Heart left ventricle (tissue), 16 donors: ENCODE measurements at places on chromosomes 2 and 18.

DNA sequence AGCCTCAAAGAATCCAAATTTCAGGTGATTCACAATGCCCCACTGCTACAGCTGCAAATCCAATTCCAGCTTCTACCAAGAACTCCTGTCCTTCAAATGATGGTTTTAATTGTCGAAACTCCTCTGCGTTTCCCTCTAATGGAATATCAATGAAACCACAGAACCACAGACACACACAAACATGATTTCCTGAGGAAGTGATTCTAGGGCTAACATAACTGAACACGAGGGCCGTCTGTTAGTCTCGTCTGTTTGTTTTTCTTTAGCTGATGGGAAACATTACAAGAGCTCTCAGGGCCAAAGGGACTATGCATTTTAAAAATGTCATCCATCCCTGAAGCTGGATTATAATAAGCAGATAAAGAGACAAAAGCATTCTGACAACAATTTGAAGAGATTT, 59.4 kb downstream of the RNF152 start:
- DNase-seq: no peak

DNA sequence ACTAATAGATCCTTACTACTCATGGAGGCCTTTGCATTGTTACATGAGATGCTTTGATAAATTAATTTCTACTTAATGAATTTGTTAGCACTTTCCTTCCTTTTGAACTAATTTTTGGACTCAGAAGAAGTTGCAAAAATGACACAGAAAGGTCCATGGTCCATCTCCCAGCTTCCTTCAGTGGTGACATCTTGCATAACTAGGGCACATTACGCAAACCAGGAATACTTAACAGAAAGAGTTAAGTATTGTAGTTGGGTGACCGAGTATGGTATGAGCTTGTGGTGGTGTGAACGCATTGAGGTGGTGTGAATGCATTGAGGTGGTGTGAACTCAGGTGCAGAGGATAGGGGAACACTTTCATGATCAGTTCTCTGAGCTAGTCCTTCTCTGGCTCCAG, 151.1 kb upstream of the TWIST2 start:
- DNase-seq: no peak

GRCh38 chr2:7438855-7439254, 521.6 kb downstream of the RNF144A start:
- DNase-seq: no peak

DNA sequence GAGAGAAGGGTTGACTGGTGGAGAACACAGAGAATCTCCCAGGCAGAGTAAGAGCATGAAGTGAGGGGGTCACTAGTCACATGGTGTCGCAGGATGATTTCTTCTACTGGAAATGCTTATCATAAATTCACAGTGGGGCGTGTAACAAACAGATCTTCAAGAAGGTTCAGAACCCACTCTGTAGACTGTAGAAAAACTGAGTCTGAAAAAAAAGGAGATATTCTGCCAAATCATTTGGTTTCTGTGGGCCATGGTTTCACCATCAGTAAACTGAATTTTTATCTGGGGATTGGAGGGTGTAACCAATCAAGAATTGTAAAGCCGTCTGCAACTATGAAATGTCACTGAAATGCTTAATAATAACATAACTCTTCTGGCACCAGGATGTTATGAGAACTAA, 15.0 kb downstream of the TPGS2 start:
- DNase-seq: no peak

DNA sequence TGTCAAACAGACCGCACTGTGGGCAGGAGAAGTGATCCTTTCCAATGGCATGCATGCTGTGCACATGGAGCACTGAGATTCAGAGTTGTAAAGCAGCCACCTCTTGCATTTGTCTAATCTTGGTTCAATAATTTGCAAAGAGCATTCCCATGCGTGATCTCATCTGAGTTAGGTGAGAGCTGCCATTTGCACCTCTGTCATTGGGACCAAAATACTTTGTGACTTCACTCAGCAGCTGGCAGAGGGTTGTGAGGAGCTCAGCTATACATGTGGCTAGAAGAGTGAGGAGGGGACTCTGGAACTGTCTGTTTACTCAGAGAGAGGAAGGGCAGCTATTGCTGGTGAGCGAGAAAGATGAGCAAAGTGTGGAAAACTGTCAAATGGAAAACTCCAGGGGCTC, 265.1 kb upstream of the TNP1 start:
- DNase-seq: peak; percentile 14

DNA sequence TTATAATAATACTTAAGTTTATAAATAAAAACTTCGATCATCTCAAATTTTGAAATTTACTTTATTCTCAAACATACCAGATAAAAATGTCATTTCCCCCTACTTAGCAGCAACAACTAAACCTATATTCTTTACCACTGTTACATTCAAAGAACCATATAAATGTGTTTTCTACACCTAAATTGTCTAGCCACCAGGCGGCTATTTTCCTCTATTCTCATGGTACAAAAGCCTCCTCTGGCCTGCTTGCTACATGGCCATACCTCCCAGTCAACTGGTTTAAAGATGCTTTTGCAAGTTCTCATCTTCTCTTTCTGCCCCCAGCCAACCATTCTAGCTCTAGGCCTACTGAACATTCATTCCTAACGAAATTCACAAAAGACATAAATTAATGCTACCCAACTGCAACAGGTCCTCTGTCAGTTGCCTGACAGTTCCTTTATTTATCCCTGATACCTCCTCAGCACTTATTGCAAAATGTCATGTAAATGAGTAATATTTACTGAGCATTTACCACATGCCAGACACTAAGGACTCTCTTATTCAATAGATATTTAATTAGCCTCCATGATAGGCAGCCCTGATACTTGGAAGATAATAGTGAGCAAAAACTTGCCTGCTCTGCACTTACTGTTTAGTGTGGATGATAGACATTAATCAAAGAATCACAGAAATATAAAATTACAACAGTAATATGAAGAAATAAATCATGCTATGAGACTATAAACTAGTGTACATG, 5.0 kb downstream of the C1D start:
- no peak for DNase-seq

DNA sequence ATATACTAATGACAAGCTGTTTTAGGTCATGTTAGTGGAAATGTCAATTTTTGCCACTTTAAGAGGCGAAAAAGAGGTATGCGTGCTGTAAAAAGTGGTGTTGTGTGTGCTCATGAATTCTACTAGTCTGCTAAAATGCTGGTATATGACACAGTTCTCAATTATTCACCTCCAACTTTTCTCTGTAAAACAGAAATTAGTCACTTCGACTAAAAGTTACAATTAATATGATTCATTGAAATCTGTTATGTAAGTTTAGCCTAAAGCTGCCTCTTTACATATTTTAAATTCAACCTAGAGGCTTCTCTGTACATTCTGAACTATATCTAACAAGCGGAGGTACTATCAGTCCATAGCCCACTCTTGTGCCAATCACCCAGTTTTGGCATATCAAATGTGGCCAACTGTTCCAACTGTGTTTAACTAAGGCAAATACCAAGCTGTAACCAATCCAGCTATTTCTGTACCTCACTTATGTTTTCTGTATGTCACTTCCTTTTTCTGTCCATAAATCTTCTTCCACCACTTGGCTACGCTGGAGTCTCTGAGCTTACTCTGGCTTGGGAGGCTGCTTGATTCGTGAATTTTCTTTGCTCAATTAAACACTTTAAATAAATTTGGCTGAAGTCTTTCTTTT, 20.8 kb downstream of the BAZ2B start:
- DNase-seq: no peak

DNA sequence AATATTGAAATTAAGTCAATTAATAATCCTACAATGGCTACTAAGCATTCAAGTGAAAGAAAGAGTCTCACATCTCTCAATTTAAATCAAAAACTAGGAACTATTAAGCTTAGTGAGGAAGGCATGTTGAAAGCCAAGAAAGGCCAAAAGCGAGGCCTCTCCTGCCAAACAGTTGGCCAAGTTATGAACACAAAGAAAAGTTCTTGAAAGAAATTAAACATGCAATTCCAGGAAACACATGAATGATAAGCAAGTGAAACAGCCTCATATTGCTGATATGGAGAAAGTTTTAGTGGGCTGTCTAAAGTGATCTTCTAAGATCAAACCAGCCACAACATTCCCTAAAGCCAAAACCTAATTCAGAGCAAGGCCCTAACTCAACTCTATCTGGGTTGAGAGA, 11.8 kb downstream of the RDH14 start:
- DNase-seq: no peak

GRCh38 chr2:204931562-204931961, 386.3 kb downstream of the PARD3B start:
- no peak for DNase-seq

- no peak for DNase-seq
These were observed 273.9 kb downstream of the PHLPP1 start for GRCh38 chr18:62989195-62989594.

DNA sequence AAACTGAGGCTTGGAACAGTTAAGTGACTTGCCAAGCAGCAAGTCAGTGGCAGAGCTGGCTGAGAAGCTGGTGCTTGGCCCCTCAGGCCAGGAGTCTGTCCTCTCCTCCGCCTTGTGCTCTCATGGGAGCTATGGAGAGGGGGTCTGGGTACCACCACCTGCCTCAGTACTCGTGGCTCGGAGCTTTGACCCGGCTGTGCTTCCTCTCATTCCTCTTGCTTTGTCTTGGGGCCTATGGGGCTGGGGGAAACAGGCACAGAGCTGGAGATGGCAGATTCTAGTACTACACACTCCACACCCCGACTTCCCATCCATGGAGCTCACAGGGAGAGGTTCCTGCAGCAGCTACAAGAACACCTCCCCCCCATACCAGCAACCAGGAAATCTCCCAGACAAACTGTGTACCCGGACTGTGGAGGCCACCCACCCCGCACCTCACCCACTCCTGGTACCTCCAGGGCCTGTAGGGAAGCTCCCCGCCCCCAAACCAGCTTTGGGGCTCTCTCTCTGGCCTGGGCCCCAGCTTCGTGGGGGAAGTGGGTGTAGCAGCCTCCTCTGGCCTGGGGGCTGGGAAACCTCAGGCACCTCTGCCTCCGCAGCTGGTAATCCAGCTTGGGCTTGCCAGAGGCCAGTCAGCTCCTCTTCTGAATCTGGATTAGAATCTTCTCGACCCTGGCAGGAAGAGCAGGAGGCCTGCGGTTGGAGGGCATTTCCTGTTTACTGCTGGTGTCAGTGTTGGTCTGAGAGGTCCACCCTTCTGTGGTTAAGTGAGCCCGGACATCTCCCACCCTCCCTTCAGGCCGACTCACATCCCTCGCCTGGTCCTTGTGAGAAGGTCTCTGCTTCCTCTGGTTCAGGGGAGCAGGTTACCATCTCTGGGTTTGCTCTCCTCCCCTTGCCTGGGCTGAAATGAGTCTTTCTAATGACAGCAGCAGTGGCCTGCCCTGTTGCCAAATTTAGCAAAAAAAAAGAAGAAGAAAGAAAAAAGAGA, 22.3 kb upstream of the RHOB start:
- DNase-seq: peak; percentile 78

GRCh38 chr2:98519851-98520250, 75.2 kb downstream of the INPP4A start:
- no peak for DNase-seq

DNA sequence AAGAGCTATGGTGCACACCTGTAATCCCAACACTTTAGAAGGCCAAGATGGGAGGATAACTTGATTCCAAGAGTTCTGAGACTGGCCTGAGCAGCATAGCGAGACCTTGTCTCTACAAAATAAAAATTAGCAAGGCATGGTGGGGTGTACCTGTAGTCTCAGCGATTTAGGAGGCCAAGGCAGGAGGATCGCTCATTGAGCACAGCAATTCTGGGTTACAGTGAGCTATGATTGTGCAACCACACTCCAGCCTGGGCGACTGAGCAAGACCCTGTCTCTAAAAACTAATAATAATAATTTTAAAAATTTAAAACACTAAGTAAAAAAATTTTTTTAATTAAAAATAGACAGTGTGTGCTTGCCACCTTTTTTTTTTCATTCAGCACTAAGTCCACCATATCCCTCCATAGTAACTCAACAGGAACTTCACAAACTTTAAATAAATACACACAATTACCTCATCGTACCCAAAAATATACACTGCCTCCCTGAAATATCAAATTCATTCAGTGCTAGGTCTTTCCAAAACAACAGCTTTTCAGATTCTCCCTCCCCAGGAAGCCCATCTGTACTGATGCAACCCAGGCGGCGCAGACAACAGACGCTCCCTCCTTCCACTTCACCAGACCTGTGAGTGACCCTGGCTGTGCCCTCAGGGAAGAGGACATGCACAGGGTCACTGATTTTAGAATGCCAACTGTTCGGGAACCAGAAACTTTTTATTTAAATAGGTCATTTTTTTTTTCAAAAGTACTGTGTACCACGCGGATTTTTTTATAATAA, 29.6 kb downstream of the FAM168B start:
- DNase-seq: no peak

DNA sequence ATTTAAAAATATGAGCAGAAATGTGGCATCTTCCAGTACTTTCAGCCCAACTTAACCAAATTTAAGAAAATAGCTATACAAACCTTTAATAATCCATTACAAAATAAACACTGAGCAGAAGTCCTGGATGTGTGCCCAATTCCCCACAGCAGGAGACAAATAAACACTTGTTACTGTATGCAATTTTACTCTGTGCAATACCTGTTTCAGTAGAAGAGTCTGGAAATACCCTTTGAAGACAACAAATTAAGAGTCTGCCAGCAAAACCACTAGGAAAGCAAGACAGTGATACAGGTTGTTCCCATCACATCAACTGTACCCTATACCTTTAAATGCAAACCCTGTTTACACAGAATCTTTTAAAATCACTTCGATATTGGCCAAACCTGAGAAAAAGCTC, 41.4 kb upstream of the RNU4ATAC start:
- DNase-seq: no peak

DNA sequence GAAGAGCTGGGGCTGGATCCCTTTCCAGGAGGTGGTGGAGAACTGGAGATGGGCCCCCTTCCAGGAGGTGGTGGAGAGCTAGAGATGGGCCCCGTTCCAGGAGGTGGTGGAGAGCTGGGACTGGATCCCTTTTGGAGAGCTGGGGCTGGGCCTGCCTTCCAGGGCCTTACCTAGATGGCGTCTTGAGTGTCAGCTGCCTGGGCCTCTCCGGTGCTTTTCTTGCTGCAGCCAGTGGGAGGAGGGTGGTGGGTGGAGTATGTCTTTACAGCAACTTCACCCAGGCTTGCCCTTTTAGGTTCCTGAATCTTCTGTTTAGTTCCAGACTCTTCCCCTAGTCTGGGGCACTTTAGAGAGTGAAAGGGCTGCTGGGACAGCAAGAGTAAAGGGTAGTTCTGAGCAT, 19.1 kb upstream of the TXNDC2 start:
- DNase-seq: no peak

- peak; percentile 88 for DNase-seq
These were observed 600 bp downstream of the RALB start for GRCh38 chr2:120253021-120253882.

DNA sequence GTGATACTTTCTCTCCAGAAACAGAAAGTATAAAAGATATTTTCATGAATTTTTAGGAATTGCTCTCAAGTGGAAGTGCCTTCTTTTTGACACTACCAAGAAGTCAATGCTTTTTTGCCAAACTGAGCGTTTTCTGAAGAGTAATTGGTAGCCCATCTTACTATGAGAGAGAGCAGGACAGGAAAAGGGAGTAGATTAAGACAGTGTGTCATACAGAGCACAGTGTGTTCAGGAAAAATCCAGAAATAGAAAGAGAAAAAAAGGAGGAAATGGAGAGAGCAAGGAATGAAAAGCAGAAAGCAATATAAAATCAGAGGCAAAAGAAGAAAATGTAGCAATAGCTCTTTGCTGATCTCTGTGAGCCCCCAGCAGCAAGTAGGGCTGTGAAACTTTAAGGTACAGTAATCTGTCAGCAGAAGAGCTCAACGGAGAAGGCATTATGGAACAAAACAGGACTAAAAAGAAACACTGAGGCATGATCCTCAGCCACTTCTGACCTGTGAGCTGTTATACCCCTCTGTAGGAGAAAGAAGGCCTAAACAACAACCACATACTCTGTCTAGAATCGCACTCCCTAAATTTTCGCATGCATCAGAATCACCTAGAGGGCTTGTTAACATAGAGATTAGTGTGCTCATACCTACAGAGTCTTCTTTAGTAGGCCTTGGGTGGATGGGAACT, 15.0 kb upstream of the PGAP1 start:
- DNase-seq: no peak
